ENCODE measurements at places on chromosomes 16 and 17.

- DNase-seq: no peak
These were observed 19.1 kb upstream of the STAC2 start for GRCh38 chr17:39244600-39245570.

- no peak for DNase-seq
These were observed 37.2 kb upstream of the NGFR start for GRCh38 chr17:49457564-49458535.

DNA sequence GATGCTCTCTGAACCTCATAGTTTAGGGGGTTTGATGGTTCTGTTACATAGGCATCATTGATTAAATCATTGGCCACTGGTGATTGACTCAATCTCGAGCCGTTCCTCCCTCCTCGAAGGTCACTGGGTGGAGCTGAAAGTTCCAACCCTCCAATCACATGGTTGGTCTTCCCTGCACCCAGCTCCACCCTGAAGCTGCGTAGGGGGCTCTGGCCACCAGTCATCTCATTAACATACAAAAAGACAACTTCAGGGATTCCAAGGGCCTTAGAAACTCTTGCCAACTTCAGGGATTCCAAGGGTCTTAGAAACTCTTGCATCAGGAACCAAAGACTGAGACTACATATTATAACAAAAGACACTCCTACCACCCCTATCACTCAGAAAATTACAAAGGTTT lies 306.5 kb upstream of the TNRC6C start:
- DNase-seq: no peak

GRCh38 chr17:80754846-80755245 lies 210.2 kb downstream of the RPTOR start:
- no peak for DNase-seq

GRCh38 chr17:50272711-50273653 lies 1.3 kb upstream of the TMEM92 start:
- no peak for DNase-seq

DNA sequence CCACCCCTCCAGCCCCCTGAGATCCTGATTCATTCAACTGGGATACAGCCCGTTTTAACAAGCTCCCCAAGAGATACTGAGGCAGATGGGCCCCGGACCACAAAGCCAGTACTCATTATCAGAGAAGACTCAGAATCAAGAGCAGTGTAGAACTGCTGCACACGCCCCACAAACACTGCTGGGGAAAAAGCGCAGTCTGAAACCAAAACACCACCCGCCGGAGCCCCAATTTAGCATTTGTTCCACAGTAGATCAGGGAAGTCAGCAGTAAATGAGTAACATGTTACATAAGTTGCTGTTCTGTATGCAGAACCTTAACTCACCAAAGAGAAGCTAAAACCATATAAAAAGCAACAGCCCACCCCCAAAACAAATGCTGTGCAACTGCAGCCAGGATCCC lies 123.6 kb downstream of the CDYL2 start:
- no peak for DNase-seq

DNA sequence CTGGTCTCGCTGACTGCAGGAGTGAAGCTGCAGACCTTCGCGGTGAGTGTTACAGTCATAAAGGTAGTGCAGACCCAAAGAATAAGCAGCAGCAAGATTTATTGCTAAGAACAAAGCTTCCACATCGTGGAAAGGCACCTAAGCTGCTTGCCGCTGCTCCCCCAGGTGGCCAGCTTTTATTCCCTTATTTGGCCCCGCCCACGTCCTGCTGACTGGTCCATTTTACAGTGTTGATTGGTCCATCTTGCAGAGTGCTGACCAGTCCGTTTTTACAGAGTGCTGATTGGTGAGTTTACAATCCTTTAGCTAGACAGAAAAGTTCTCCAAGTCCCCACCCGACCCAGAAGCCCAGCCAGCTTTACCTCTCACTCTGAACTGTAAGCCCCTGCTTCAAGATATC lies 227.8 kb downstream of the ABCC12 start:
- no peak for DNase-seq

DNA sequence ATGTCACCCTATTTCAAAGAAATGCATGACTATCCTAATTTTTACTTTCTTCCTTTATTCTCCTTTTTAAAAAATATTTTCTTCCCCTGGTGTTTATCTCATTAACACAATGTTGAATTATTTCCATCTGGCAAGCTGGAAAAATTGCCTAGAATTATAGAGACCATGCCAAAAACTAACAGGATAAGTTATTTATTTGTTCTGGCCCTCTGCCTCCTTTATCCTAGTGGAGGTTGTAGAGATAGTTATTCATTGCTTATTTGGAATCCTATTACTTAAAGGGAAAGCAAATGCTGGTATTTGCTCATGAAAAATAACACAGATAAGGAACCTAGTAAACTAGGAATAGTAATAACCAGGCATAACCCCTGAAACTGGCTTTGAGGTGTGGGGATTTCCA lies 684.9 kb upstream of the KIF2B start:
- no peak for DNase-seq

- DNase-seq: no peak
These were observed 28.5 kb downstream of the TLE7 start for GRCh38 chr16:71413341-71413740.

- no peak for DNase-seq
These were observed 622.2 kb upstream of the SALL1 start for GRCh38 chr16:51773071-51773890.

- DNase-seq: no peak
These were observed 5.3 kb downstream of the TMEM106A start for GRCh38 chr17:43216762-43217613.

GRCh38 chr16:64617836-64618476 lies 503.9 kb downstream of the CDH11 start:
- no peak for DNase-seq

DNA sequence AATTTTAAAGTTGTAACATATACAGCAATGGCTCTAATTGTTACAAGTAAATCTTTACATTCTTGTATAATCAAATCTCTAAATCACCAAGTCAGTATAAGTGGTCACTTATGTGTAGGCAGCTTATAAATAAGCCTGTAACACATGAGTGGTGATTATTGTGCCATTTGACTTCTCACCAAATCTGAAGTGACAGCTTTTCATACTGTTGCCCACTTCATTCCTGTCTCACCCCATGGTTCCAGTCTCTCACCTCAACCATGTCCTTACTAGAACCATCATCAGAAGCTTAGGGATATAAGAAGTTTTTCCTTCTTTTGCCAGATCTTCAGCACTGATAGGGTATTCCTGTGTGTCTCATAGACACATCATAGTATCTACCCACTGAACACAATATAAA lies 23.5 kb downstream of the TNRC6A start:
- no peak for DNase-seq

DNA sequence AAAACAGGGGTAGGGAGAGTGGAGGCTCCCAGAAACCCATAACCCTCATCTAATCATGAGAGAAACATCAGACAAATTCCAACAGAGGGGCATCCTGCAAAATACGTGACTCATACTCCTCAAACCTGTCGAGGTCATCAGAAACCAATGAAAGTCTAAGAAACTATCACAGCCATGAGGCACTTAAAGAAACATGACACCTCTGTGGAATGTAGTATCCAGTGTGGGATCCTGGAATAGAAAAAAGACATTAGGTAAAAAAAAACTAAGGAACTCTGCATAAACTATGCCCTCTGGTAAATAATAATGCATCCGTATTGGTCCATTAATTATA lies 16.4 kb downstream of the CDH5 start:
- DNase-seq: no peak

GRCh38 chr16:77760800-77761199 lies 27.6 kb upstream of the VAT1L start:
- no peak for DNase-seq

DNA sequence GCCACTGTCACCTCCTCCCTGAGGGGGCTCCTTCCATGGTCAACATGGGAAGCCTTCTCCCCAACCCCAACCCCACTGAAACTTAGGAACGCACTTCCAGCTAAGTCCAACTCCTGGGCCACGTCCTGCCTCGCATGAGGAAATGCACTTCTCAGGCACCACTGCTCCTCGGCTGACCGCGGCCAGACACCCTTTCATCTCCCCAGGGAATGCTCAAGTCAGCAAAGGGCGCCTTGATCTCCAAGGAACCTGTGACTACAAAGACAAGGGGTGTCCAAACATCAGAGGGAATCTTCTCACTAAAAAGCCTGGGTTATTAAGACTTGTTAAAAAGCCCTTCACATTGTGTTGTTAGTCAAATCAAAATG lies 124.9 kb upstream of the HSBP1 start:
- no peak for DNase-seq

Data from cortex of kidney (tissue), 1 donor.